ENCODE measurements at places on chromosomes 12 and 14.

- DNase-seq, result no peak
Observed at GRCh38 chr12:66061557-66062289, 68.8 kb downstream of the LLPH start.

- peak; percentile 84 for DNase-seq
Observed at GRCh38 chr12:54560374-54560858, 11.0 kb downstream of the PDE1B start.

DNA sequence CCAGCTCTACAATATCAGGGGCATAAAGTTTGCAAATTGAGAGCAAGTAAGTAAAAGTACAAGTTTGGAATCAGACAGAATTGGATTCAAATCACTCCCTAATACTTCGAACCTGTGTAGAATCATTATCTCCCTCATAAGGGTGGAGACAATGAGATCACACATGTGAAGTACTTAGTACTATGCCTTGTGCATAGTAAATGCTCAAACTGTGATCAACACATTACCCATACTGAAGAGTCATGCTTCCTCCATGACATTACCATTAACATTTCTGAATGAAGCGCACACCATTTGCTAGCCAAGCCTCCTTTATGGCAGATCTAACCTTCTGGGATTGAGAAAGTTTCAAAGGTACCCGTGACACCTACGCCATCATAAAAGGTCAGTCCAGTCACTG lies 26.6 kb upstream of the NRDE2 start:
- no peak for DNase-seq

GRCh38 chr12:15592934-15593333 lies 196.3 kb downstream of the EPS8 start:
- no peak for DNase-seq

- DNase-seq, result no peak
Observed at GRCh38 chr12:105384220-105384619, 53.7 kb downstream of the C12orf75 start.

DNA sequence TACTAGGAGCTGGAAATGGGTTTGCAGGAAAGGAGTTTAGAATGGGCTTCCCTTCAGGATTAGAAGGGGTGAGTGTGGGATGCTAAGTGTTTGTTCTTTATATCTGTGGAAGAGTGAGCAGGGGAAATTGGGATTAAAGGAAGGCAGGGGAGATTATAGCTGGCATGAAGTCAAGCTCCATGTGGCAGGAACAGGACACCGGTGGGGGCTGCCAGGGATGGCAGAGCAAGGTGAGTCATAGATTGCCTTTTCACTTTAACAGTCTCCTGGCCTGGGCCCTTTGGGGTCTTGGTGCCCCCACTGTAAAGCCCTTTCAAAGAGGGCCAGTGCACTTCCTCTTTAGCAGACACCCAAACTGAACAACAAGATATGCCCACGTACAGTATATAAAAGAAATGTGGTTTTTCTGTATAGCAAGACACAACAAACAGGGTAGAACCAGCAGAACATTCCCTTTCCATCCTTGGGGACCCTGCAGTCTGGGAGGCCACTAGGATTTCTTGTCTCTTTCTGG lies 23.1 kb upstream of the FBXO21 start:
- DNase-seq, result no peak

- DNase-seq, result no peak
Observed at GRCh38 chr12:93507165-93507564, 39.9 kb downstream of the MRPL42 start.

GRCh38 chr14:88562831-88563686 lies at the start of gene ZC3H14:
TSS of gene ZC3H14 (plus strand) at chr14:88563037. CDS start at chr14:88563134, 97 bp downstream.
- peak; percentile 97 for DNase-seq

- DNase-seq, result no peak
Observed at GRCh38 chr12:7369274-7369729, 65.4 kb downstream of the ACSM4 start.

DNA sequence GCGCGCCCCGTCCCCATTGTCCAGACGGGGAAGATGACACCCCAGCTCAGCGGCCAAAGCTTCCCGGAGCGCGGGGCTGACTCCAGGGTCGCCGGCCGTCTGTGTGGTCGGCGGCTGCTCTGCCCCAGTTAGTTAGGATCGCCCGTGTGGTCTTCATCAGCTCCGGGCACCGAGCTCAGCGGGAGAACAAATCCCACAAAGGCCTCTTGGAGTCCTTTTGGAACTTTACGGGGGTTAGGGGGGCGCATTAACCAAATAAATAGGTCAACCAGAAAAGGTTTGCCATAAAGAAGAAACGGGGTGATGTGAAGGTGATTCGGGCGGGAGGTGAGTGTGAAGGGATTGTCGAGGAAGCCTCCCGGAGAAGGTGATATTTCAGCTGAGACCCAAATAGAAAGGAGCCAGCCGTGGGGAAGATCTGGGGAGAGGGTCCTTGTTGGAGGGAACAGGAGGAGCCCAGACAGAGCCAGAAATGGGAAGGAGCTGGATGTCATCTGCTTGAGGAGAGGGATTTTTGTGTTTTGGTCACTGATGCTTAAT lies 697 bp downstream of the ATP6V0A2 start:
- DNase-seq, result no peak

- DNase-seq, result no peak
Observed at GRCh38 chr12:72521326-72521725, 249.2 kb downstream of the TRHDE start.

- no peak for DNase-seq
Observed at GRCh38 chr14:84237881-84238280, 1292.1 kb upstream of the FLRT2 start.

DNA sequence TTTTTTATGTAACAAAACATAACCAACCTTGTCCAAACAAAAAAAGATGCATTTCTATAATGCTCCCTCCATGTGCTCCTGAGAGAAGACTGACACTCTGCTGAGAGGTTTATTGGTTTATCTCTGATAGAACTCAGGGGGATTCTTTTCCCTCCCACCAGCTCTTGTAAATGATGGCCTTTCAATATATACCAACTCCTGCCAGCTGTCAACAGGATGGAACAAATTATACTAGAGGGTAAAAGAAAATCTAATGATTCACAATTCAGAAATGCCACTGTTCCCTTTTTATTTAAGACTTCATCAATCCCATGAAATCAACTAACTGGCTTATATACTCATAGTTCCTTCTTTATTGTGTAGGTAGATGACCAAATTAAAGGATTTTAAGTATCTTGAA lies 25.4 kb downstream of the PSMC1 start:
- DNase-seq, result no peak

DNA sequence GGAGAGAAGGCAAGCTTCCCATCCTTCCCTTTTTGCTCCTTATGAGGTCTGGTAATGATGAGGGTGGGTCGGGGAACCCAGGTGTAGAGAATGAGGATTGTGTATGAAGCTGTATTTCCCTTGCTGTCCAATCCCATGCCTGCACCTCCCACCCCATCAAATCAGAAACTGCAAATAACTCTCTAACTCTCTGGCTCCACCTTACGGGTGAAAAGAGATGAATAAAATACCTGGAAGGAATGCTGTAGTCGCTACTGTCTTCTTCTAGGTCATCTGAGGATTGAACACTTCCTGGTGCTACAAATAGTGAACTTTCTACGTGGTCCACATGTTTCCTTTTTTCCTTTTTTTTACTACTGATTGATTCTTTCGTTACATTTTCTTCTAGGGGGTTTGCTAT lies 38.9 kb upstream of the DICER1 start:
- no peak for DNase-seq

- DNase-seq, result no peak
Observed at GRCh38 chr14:20143911-20144310, 5.3 kb downstream of the OR4N5 start.

DNA sequence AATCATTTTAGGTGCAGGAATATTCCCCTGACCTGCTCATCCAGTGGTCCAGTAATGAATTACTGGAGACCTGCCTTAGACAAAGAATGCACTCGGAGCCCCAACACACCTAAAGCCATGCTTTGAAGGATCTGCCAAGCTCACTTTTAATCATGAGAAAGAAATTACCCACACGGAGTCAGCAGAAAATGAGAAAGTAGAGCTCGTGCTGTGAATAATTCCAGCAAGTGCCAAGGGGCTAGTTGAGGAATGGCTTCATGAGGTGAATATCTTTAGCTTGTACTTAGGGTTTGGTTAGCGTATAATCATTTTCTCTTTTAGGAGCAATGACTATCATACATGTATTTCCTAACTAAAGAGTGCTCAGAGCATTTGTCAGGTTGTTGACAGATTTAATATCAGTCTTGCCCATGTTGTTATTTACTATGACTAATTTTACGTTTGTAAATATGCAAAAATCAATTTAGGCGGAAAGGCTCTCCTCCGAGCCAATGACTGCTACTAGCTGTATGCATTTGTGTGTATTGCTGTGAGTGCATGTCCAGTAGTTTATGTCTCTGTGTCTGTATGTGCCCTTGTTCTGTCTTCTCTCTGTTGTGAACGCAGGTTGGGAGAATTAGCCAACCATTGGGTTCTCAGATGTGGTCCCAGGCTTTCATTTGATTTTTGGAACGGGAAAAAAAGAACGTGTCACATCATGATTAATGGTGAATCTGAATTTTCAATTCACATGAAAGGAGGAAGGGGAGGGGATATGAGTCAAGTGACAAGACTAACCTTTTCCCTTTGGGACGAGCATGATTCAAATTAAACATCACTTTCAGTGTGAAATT lies 98.4 kb downstream of the RMST start:
- no peak for DNase-seq

DNA sequence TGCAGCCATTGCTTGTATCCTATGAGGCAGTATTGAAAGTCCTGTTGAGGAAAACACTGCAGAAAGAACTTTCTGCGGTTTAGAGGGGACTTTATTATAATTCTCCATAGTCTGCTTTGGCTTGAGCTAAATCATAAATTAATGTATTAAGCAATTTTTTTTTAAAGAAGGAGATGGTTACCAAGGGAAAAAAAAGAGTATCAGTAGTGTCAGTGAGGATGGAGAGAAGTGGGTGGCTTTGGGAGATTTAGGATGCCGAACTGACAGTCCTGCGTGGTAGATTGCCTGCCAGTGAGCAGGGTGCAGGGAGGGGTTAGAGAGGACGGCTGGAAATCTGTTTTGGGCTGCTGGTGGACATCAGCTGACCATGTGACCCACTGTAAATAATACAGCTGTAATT lies 96.8 kb downstream of the MYRFL start:
- DNase-seq, result no peak

DNA sequence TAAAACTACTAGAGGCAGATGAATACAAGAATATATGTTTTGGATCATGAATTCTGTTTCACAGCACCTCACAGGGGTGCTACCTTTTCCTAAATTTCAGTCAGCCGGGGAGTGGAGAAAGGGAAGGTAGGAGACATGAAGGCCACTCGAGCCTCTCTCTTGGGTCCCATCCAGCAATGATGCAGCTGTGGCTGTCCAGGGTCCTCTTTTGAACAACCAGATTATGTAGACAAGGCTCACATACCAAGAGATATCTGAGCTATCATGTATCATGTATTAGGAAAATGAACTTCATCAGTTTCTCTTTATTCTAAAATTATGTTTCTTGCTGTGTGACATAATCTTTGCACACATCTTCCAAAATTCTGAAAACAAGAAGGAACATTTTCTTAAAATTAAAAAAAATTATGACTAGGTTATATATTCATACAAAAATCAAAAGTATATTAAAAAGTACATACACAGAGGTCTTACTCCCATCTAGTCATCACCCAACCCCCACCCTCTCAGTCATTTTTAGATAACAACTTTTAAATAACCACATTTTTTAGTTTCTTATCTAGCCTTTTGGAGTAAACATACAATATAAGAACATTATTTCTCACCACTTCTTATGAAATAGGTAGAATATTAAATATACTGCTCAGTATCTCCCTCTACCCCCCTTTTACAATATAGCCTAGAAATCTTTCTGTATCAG lies 88.7 kb downstream of the ACADS start:
- DNase-seq, result no peak

- no peak for DNase-seq
Observed at GRCh38 chr14:71311061-71311460, 403.8 kb downstream of the PCNX1 start.

GRCh38 chr12:121845701-121846100 lies 13.0 kb downstream of the HPD start:
- no peak for DNase-seq

DNA sequence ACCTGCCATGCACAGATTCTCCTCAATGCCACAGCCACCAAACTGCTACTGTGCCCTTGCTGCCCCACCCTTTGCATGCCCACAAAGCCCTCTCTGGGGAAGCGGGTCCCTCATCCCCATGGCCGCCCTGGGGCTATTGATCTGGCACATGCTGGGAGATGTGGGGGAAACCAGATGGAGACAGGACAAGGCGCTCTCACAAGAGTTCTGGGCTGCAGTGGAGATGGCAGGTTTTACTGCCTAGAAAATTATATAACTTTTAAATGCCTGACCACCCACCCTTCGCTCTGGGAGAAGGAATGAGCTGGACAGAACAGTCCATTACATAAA lies 10.6 kb upstream of the PIP4K2C start:
- no peak for DNase-seq

DNA sequence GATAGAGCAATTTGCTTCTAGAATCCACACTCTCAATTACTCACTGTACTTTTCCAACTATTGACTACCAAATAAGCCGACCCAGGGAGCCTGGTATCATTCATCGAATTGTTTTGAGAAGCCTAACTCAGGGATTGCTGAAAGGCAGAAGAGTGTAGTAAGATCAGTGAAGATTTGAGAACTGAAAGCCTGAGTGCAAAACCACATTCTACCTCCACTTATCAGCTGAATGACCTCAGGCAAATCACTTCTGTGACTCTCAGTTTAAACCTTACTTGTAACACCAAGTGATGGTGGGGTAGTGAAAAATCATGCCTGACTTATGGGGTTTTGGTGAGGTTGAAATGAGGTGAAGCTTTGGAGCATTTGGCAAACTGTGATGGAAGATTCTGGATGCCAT lies 126.1 kb upstream of the MAX start:
- DNase-seq, result no peak

DNA sequence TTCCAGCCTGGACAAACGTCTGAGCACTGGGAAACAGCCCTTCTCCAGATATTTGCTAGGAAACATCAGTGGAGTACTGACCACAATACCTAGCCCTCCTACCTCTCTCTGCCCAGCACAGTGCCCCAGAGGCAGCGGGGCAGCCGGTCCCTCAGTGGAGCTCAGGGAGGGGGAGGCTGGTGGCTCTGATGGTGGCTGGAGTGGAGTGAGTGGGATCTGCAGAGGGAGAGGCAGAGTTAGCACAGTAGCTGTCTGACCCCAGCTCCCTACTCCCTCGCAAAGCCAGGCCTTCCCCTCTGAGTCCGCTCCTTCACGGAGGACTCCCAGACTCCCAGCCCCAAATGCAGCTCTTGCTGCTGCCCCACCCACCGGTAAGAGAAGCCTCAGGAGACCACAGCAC lies 30.0 kb downstream of the NCKAP5L start:
- DNase-seq, result no peak

All from AG08396 (cell line).